Astrocyte (in vitro differentiated cells and primary cell): ENCODE measurements at places on chromosomes 6 and 20. TPM values are rescaled to one million over a fixed set of nuclear protein-coding genes. Genes with fewer than 3 reads are reported as not detected.

Gene MTFR2
- 1.3 and 1.8 TPM in 2 replicates for total RNA-seq

Gene EFHC1
- 25.6 and 30.6 TPM in 2 replicates for total RNA-seq

Gene PLEKHG1
- 8.9 and 12.1 TPM in 2 replicates for total RNA-seq

Gene VARS2
- total RNA-seq: 19.8 and 21.6 TPM in 2 replicates

Gene SLC44A4
- 0.23 and 0.29 TPM in 2 replicates for total RNA-seq

Gene TPD52L1
- 32.4 and 32.8 TPM in 2 replicates for total RNA-seq

DNA sequence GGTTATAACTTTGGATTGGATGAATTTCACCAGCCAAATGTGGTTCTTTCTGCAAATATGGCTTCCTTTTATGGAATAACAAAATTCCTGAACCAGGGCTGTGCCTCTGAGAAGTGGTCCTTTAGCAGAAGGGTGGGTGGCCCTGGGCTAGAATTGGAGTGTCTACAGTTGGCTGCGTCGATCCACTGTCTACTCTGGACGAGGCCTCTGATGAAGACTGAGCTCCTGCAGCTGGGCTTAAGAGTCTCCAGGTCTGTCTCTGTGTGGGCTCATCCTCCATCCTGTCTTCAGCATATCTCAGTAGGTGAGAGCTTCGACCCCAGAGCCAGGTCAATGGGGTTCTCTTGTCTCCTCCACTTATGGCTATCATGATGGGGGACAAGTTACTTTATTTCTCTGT lies 166.3 kb upstream of the PMEPA1 start:
- peaks cover 29% of the 10 kb centered on the region for H3K27me3 ChIP-seq
- H3K27ac ChIP-seq: no peak overlapping the region
- no peak overlapping the region for H3K4me3 ChIP-seq
- DNase-seq: no peak

GRCh38 chr20:11190741-11191140 lies 516.9 kb upstream of the JAG1 start:
- H3K4me3 ChIP-seq: no peak overlapping the region
- no peak for DNase-seq
- H3K36me3 ChIP-seq: no peaks in the 10 kb centered on the region
- H3K27me3 ChIP-seq: no peaks in the 10 kb centered on the region
- peaks cover 3% of the 10 kb centered on the region for H3K4me1 ChIP-seq

DNA sequence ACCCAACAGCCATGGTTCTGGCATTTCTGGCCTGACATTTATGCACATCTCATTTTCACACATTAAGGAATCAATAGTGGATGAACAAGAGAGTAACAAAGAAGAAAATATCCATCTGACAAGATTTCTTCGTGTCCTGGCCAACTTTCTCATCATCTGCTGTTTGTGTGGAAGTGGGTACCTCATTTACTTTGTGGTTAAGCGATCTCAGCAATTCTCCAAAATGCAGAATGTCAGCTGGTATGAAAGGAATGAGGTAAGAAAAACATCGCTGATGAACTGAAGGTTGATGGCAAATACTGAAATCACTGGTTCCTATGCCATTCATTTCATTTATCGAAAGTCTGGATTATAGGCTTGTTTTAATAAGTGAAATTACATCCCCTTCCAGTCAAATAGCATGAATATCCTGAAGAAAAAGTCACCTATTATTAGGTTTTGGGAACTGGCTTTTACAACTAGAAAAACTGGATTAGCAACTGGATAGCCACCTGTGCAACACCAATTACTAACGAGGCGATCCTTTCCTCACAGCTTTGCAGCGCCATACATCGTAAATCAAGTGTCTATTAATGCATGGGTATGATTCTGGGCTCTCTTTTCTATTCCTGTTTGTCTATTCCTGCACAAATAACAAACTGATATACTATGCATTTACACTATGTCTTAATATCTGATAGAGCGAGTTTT lies 50.2 kb upstream of the NOP56 start:
- H3K36me3 ChIP-seq: no peaks in the 10 kb centered on the region
- H3K27me3 ChIP-seq: peaks cover 2% of the 10 kb centered on the region
- no peaks in the 10 kb centered on the region for H3K4me1 ChIP-seq
- no peak for DNase-seq
- no peak overlapping the region for H3K4me3 ChIP-seq
- H3K27ac ChIP-seq: no peak overlapping the region

DNA sequence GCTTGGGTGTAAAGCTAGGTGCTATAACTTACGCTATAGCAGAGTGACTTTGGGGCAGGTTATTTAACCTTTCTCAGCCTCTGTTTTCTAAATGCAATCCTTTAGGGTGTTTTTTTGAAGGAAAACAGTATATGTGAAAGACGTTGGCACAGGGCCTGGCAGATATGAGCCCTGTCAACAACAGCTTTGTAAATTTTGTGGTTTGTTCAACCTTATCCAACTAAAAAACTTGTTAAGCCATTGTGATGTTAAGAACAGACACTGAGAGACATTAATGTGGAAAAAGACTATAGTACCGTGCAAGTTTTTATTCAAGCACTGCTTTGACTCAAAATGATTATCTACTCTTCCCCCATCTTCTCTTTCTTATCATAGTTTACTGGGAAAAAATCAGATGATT lies 8.2 kb downstream of the HECA start:
- no peak for DNase-seq
- no peaks in the 10 kb centered on the region for H3K27me3 ChIP-seq
- H3K4me3 ChIP-seq: no peak overlapping the region
- H3K27ac ChIP-seq: no peak overlapping the region
